ENCODE measurements at places on chromosomes 1 and 21. TPM values are rescaled to one million over a fixed set of nuclear protein-coding genes. Genes with fewer than 3 reads are reported as not detected.

The TTC34 gene
- total RNA-seq = under 0.01 TPM

The RGL1 gene
- total RNA-seq = 38.3 TPM

The FDPS gene
- 554 TPM for total RNA-seq

The CYP4Z1 gene
- total RNA-seq = not detected

The CBS gene
- total RNA-seq = 39.3 TPM

The ALG14 gene
- 0.97 TPM for total RNA-seq
